ENCODE measurements at places on chromosomes 1 and 21. TPM values are rescaled to one million over a fixed set of nuclear protein-coding genes. Genes with fewer than 3 reads are reported as not detected.

MCOLN2 gene
- total RNA-seq = 23.9 TPM

COL8A2 gene
- 0.09 TPM for total RNA-seq

RPE65 gene
- not detected for total RNA-seq

SYT2 gene
- total RNA-seq = not detected

TMPRSS2 gene
- total RNA-seq = not detected

GRCh38 chr1:44401256-44402228, 3.5 kb upstream of the RNF220 start:
- peaks cover 19% of the 10 kb centered on the region for H3K4me1 ChIP-seq
- DNase-seq = no peak
- peaks cover 26% of the 10 kb centered on the region for H3K27me3 ChIP-seq
- no peaks in the 10 kb centered on the region for H3K36me3 ChIP-seq
- H3K4me3 ChIP-seq = no peak overlapping the region

ASAP3 gene
- total RNA-seq = 0.25 TPM

DNA sequence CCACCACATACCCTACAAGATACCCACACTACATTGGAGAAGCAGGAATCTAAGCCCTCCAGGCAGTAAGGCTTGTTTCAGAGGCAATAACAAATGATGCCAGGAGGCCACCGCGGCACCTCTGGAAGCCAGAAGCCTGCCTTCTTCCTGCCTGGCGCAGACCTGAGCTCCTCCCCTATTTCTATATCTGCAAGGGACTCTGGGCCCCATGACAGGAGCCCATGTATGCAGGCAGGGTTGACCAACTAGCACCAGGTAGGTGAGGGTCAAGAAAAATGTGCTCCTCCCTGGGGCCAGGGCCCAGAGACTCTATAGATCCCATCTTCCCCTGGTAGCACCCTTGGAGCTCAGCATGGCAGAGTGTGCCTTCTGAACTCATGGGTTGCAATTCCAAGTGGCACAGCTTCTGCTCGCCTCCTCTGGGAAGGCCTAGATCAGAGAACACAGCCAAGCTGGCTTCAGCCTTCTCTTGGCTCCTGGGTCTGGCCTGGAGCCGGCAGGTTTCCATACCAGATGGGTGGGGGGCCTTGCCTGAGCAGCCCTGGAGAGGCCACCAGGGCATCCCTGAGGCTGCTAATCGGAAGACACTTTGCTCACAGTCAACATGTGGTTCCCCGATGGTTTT, 85.1 kb downstream of the STUM start:
- H3K27me3 ChIP-seq = no peaks in the 10 kb centered on the region
- no peak overlapping the region for H3K4me3 ChIP-seq
- H3K27ac ChIP-seq = peak overlapping the region; percentile 47

- H3K4me3 ChIP-seq = no peak overlapping the region
- H3K27ac ChIP-seq = peak overlapping the region; percentile 81
- DNase-seq = peak; percentile 75
These were observed 45.7 kb downstream of the ATP2B4 start for GRCh38 chr1:203672346-203672745.

DNA sequence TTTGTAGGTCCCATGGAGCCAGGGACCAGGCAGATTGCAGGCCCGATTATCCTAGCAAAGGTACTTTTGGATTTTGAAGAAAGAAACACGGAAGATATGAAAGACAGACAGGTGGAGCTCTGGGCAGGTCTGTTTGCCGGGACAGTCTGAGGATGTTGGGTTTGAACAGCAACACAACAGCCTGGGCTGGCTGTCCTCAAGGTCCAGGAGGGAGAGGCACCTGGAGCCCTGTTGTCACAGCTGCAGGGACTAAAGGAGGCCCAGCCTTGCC, 14.6 kb downstream of the H6PD start:
- H3K4me1 ChIP-seq = no peaks in the 10 kb centered on the region
- peaks cover 21% of the 10 kb centered on the region for H3K36me3 ChIP-seq
- no peaks in the 10 kb centered on the region for H3K27me3 ChIP-seq

GRCh38 chr1:2087766-2088165, 37.6 kb downstream of the PRKCZ start:
- no peak overlapping the region for H3K27ac ChIP-seq
- no peaks in the 10 kb centered on the region for H3K36me3 ChIP-seq
- no peak for DNase-seq
- no peak overlapping the region for H3K4me3 ChIP-seq
- no peaks in the 10 kb centered on the region for H3K27me3 ChIP-seq

GRCh38 chr1:11487196-11487751, 8.3 kb downstream of the DISP3 start:
- H3K4me3 ChIP-seq = no peak overlapping the region
- no peak overlapping the region for H3K27ac ChIP-seq
- DNase-seq = no peak
- no peaks in the 10 kb centered on the region for H3K27me3 ChIP-seq
- H3K36me3 ChIP-seq = no peaks in the 10 kb centered on the region

DNA sequence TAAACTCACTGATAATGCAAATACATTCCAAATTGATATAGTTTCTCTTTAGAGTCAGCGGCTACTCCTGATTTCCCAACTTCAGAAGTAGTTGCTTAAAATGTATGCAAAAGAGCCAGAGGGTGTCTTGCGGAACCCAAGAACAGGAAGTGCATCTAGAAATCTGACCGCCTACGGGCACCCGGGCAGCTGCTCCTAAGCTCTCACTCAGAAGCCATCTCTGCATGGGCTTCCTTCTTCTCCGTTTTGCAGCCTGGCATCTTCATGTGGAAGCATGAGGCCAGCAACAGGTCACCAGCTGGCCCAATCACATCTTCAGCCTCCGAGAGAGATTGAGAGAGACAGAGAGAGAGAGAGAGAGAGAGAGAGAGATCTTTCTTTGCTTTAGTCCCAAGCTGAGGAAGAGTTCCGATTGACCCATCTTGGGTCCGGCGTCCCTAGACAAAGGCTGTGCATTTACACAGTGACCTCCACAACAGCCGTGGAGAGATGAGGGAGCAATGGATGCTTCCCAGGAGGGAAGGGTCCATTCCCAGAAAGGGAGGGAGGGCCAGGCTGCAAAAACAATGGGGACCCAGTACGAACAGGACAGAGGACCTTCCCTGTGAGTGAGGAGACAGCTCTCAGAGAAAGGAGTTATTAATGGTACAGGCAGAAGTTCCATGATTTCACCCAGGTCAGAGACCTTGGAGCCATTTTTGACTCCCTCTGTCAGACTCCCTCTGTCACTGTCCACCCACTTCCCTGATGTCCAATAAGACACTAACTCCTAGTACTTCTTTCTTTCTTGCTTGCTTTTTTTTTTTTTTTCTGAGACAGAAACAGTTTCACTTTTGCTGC, 28.2 kb upstream of the SLC30A1 start:
- H3K36me3 ChIP-seq = no peaks in the 10 kb centered on the region
- H3K4me1 ChIP-seq = peaks cover 19% of the 10 kb centered on the region
- peak; percentile 50 for DNase-seq
- peak overlapping the region; percentile 67 for H3K27ac ChIP-seq
- H3K27me3 ChIP-seq = no peaks in the 10 kb centered on the region

- no peak overlapping the region for H3K27ac ChIP-seq
- H3K4me3 ChIP-seq = peak overlapping the region; percentile 48
- H3K27me3 ChIP-seq = peaks cover 2% of the 10 kb centered on the region
- peak; percentile 42 for DNase-seq
These were observed 544 bp downstream of the ILDR2 start for GRCh38 chr1:166974647-166975345.

SYT14 gene
- total RNA-seq = not detected

DNA sequence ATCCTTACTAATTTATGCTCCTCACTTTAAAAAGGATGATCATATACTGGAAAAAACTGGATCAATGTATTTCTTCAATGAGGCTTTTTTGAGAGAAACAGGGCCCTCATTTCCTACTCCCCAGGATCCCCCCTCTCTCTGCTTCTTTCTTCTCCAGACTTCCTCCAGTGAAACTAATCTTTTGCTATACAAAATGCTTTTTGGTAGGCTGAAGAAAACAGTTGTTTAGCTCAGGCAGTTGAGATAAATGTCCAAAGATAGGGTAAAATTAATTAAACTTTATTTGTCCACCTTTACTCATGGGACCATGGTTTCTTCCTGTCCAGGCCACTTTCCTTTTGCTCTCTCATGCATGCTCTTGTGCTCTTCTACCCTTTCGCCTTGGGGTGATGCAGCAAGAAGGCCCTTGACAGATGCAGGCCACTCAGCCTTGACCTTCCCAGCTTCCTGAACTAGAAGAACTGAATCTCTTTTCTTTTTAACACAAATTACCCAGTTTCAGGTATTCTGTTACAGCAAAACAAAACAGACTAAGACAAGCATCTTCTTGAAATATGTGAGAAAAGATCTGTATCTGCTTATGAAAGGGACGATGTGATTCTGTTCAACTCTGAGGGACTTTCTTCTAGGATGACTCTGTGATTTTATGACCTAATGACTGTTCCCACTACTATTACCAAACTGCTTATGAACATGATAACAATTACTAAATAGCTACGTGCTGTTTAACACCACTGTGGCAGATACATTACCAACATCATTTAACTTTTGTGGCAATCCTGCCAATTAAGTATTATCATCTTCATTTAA, 63.7 kb downstream of the NVL start:
- H3K27ac ChIP-seq = no peak overlapping the region
- H3K4me3 ChIP-seq = no peak overlapping the region
- H3K36me3 ChIP-seq = peaks cover 13% of the 10 kb centered on the region

GRCh38 chr1:226510453-226510852, 38.1 kb upstream of the STUM start:
- DNase-seq = no peak
- no peak overlapping the region for H3K4me3 ChIP-seq
- no peaks in the 10 kb centered on the region for H3K4me1 ChIP-seq
- no peak overlapping the region for H3K27ac ChIP-seq

- no peaks in the 10 kb centered on the region for H3K27me3 ChIP-seq
- H3K4me1 ChIP-seq = peaks cover 5% of the 10 kb centered on the region
These were observed 34.4 kb downstream of the PHC2 start for GRCh38 chr1:33396188-33397124.

All from natural killer cell (primary cell).